Sigmoid colon (tissue), 7 donors: ENCODE measurements at places on chromosomes 16 and 17.
A peak's percentile ranks its signal among the peaks of the same experiment; 100 is the strongest.

- no peak for DNase-seq
Measured at GRCh38 chr16:7615565-7615964, 282.9 kb downstream of the RBFOX1 start.

DNA sequence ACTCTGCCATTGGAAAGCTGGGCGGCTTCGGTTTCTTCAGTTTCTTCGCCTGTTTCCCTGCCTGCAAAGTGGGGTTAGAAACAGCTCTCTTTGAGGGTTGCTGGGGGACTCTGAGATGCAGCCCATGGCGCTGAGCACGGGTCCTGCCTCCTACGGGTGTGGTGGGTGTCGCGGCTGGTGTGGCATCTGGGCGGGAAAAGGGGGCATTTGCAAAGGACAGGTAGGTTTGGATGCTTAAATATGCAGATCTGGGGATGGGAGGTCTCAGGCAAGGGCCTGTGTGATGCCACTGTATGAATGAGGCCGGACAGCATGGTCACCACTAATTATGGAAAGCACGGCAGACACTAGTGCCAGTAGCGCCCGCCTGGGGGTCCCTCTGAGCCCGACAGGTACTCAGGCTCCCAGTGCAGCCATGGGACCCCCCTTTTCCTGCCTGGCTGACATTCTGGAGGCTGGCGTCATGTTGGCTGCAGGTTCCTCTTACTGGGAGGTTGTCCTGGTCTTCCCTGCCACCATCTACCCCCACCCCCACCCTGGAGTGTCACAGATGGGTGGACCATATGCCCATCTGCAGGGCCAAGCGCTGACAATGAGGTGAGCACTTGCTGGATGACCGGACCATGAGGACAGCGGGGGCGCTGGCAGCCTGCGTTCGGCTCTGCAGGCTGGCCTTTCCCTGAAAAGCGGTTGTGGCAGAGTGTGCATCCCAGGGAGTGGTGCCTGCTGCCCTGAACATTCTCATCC, 237.7 kb downstream of the SEC14L1 start:
- peak; percentile 72 for DNase-seq

DNA sequence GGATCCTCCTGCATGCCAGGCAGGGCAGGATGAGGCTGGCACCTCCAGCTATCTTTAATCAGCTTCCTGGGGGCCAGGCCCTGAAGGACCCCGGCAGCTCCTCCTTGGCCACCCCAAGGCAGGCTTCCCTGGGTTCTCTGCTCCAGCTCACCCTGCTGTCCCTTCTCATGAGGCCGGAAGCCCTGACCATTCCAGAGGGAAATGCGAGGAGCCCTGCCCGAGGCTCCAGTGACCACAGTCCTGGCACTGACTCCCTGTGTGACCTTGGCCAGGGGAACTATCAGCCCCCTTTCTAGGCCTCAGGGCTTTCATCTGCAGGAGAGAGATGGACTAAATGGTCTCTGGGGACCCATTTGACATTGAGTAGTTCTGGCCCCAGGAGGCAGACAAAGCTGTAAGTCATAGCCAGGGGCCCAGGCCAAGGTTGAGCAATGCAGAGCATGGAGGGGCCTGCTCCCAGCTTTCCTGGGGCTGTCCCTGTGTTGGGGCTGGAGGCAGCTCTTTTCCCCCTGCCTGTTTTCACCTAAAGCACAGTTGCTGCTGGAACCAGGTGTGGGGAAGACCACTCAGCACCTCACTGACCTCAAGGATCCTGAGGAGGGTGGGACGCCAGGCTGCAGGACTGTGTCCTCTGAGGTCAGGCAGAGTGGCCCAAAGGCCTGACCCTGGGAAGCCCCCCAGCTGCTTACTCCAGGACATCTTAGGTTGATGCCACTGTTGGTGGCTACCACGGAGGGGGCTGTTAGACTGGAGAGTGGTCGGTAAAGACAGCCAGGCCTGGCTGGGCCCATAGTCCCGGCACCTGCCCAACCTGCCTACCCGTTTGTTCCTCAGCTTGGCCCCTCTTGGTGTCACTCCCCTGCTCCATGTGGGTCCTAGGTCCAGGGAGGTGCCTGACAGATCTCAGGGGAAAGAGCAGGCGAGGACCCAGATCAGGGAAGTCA, 8.1 kb downstream of the KCNH6 start:
- DNase-seq = no peak

DNA sequence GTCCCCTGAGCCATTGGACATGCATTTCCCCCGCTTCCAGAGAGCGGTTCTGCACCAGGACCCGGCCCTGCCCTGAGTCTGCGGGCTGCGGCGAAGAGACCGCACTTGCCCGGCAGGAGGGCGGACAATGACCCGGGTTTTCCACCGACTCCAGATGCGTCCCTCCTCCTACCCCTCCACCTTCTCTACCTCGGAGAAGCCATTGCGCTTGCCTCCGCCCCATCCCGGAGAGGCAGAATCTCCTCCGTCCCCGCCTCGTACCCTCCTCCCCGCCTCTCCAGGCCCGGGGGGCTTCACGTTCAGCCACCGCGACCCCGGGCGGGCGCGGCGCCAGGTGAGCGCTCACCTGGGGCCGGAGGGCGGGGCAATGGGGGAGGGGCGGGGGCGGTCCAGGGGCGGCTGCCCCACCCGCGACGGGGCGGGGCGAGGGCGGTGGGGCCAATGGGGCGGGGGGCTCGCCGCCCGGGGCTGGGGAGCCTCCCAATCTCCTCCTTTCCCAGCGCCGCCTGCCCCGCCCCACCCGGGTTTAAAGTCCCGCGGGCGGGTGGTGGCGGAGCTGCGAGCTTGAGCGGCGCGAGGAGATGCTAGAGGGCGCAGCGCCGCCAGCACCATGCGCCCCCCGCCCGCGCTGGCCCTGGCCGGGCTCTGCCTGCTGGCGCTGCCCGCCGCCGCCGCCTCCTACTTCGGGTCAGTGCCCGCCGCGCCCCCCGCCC, at the start of gene WNT9B:
Gene WNT9B (plus strand): TSS at position 555 of the 713 bp plus-strand sequence. CDS start 56 bp downstream, at position 611.
- DNase-seq = no peak

DNA sequence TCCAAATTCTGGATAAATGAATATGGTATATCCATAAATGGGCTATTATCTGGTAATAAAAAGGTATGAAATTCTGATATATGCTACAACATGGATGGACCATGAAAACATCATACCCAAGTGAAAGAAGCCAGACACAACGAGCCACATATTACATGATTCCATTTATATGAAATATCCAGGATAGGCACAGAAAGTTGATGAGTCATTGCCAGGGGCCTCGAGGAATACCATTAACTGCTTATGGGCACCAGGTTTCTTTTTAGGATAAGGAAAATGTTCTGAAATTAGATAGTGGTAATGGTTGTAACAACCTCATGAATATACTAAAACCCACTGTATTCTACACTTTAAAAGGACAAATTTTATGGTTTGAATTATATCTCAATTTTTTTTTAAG, 123.2 kb downstream of the PITPNC1 start:
- DNase-seq = no peak

DNA sequence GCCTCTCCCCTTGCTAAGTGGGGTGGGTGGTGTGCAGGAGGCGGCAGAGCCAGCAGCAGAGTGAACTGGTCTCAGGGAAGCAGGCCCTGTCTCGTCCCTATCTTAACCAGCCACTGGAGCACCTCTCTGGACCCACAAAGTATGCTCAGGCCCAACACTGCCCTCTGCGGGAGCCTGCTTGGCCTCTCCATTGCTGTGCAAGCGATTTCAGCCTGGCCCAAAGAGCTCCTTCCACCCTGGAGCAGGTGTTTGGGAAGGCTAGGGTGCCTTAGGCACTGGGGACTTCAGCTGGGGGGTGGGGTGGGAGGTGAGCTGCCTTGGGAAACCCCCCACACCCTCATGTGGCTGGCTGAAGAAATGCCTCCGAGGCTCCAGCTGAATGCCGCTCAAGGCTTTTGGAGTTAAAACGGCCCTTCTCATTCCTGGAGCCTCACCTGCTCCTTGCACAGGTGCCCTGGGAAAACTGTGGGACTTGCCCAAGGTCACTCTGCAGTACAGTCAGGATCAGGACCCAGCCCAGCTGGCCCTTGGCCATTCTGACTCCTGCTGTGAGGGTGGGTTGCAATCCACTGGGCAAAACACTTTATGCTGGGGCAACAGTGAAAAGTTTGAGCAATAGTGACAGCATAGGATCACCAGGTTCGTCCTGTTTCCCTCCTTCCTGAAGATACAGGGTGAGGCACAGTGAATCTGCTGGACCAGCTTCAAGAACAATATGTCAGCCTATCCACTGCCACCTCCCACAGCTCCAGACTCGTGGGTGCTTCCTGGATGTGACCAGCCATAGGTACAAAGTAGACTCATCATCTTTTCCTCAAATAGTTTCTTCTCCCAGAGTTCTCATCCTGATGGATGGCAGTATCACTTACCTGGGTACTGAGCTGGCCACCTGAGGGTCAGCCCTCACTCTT, 5.9 kb upstream of the UBE2O start:
- DNase-seq = no peak

GRCh38 chr17:36503456-36504155, 17.1 kb downstream of the ZNHIT3 start:
- no peak for DNase-seq

GRCh38 chr17:30315106-30315505, 18.8 kb downstream of the TMIGD1 start:
- DNase-seq = no peak

- no peak for DNase-seq
Measured at GRCh38 chr17:81049372-81049911, 14.5 kb downstream of the BAIAP2 start.

- no peak for DNase-seq
Measured at GRCh38 chr17:50909765-50910605, 43.8 kb upstream of the TOB1 start.

- no peak for DNase-seq
Measured at GRCh38 chr17:42953669-42954068, 10.6 kb downstream of the AARSD1 start.

GRCh38 chr17:72520665-72521303, 400.0 kb downstream of the SOX9 start:
- DNase-seq = no peak

DNA sequence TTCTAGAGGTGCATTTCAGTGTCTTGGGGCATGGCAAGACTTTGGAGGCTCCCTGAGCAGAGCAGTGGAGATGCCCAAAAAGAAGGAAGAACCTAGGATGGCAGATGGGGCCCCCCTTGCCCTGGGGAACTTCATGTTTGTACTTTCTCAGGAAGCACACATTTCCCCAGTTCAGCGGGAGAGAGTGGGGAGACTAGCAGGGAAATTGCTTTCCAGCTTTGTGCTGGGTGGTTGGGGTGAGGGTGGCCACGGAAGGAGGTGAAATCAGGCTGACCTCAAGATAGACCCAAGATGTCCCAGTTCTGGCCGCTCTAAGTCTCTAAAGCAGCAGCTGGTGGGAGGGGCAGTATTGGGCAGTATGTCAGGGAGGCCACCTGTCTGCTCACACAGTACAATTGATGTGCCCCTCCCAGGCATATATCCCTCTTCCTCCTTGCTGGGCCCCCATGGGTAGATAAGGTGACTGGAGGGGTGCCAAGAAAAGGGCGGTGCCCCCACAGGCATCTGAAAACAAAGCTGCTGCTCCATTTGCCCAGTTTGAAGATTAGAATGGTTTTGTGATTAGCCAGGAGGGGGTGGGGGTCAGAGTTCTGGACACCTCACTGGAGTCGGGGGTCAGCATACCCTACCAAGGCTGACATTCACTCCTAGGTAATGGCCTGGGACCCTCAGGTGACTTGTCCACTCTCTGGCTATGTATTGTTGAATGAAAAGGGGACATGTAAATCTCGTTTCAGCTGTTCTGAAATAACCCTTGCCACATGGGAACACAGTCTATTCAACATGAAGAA, 17.1 kb upstream of the NAGLU start:
- peak; percentile 74 for DNase-seq

DNA sequence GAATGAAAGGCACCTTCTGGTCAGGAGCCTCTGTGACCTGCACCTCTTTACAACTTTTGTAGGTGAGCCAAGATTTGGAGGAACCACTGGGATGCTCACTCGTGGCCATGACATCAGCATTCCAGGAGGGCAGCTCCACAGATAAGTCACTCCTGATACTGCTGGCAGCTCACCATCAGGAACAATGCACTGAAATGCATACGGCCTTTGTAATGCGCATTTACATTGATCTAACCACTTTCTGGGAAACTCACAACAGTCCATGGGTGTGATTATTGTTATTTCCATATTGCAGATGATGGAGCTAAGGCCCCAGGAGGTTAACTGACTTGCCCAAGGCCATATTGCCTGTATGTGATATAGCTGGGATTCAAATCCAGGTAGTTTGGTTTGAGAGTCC, 34.3 kb upstream of the PMFBP1 start:
- DNase-seq = no peak

DNA sequence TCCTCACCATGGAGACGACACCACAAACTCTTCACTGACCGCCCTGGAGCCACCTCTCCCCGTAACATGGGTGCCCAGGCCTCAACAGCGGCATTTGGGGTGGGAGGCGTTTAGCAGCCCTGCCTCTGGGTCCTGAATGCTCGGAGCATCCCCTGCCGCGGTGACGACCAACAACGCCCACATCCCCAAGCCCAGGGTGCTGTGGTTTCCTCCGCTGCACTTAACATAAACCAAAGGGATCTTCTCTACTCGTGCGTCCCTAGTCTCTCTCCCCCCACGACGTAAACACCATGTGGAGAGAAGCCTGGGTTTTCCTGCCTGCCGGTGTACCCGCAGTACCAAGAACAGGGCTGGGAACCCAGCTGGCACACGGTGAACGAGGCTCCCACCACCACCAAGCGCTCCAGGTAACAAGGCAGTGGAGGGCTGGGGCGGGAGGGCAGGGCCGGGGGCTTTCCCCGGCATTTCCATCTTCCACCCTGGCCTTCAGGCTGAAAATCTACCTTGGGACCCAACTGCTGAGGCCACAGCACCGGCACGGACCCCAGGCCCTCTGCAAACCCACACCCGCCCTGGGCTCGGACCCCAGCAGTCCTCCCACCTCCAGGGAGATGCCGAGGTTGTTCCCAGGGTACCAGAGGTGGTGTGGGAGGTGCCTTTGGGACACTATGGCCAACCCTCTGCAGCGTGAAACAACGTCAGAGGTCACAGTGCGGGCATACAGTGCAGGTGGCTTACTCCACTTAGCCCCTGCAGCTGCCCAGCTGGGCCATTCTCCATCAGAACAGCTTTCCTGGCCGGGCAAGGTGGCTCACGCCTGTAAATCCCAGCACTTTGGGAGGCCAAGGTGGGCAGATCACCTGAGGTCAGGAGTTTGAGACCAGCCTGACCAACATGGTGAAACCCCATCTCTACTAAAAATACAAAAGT, 54.3 kb downstream of the TIMM22 start:
- no peak for DNase-seq

DNA sequence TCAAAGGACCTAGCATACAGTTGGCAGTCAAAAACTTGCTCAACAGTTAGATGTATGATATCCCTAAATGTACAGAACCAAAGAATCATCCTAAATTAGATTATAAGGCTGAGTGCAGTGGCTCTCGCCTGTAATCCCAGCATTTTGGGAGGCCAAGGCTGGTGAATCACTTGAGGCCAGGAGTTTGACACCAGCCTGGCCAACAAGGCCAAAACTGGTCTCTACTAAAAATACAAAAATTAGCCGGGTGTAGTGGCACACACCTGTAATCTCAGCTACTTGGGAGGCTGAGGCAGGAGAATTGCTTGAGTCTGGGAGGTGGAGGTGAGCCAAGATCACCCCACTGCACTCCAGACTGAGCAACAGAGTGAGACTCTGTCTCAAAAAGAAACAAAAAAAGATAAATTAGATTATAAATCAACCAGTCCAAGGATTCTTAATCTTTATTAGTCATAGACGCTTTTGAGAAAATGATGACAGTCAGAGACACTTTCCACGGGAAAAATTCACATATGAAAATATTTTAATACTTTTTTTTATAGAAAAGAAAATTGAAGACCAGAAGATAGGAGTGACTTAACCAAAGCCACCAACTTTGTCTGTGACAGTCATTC, 77.6 kb downstream of the MMD start:
- DNase-seq = no peak

GRCh38 chr17:50687200-50688066, 20.3 kb downstream of the ANKRD40 start:
- peak; percentile 74 for DNase-seq
